ENCODE measurements at places on chromosomes 1 and 21. TPM values are rescaled to one million over a fixed set of nuclear protein-coding genes. Genes with fewer than 3 reads are reported as not detected.

- DNase-seq, result no peak
Measured at GRCh38 chr1:231059566-231060193, 19.6 kb upstream of the FAM89A start.

- no peak for DNase-seq
Measured at GRCh38 chr1:208089149-208089548, 155.0 kb downstream of the PLXNA2 start.

- DNase-seq, result no peak
Measured at GRCh38 chr1:107450899-107451664, 310.2 kb downstream of the NTNG1 start.

GRCh38 chr1:91548376-91549040 is 47.9 kb downstream of the CDC7 start:
- no peak for DNase-seq

GRCh38 chr21:33377221-33377920 is 25.8 kb upstream of the IFNGR2 start:
- DNase-seq, result no peak

DNA sequence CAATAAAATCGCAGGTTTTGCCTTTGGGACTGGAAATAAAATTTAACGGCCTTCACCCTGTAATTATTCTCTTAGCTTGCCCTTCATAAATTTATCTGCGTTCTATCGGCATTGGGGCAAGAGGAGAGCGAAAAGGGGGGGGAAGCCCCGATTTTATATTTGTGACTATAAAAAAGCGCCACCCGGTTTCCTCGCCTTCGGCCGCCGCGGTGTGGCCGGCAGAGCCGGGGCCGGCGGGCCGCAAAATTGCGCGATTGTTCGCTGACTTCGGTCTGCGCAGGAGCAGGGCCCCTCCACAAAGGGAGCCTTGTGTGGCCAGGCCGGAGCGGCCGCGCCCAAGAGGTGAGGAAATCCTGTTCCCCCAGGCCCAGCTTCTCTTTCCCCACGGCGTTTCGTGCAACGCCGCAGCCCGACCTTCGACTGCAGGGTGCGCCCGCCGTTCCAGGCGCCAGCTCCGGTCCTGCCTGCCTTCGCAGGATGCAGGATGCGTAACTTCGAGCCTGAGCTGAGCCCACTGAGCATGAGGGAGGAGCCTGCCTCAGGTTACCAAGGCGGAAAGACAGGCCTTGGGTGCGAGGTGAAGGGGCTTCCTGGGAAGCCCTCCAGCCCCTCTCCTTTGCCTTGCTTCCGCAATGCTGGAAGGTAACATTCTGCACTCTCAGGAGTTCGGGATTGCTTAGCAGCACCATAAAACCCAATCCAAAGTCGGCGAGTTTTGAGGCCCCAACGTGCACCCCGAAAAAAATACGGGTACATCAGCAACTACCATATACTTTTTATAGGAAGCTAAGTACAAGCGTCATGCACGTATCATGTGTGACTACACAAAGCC is 4.9 kb upstream of the TBX15 start:
- no peak for DNase-seq

DNA sequence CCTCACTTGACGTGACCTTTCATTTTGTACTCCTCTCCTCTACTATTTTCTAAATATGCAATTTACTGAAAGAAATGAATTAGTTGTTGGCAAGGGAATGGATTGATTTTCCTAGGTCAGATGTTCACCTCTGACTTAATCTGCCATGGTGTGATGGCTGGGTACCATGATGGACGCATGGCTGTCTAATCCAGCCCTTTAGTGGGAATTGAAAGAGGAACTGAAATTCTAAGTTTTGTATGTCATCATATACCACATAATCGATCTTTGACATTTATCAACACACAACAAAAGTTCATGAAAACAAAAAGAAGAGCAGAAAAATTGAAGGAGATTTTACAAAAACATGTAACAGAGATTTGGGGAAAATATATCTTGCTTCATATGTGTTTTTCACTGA is 331.3 kb upstream of the SNX7 start:
- no peak for DNase-seq

DNA sequence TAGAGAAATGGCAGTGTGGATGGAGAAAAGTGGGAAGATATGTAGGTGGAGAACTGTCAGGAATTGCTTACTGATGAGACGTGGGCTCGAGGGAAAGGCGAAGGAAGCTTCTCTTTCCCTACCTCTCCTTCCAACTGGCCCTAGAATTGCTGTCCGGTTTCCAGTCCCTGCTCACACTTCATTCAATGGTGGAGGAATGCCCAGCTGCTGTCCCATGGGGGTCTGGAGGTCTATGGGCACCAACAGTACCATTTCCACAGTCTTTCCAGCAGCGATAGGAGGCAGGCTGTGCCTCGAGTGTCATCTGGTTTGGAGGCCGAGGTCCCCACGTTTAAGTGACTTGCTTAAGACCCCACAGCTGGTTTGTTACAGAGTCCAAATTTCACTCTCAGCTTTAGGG is 31.5 kb upstream of the CD1D start:
- DNase-seq, result no peak

GRCh38 chr1:221437926-221438325 is 304.0 kb downstream of the DUSP10 start:
- no peak for DNase-seq

DNA sequence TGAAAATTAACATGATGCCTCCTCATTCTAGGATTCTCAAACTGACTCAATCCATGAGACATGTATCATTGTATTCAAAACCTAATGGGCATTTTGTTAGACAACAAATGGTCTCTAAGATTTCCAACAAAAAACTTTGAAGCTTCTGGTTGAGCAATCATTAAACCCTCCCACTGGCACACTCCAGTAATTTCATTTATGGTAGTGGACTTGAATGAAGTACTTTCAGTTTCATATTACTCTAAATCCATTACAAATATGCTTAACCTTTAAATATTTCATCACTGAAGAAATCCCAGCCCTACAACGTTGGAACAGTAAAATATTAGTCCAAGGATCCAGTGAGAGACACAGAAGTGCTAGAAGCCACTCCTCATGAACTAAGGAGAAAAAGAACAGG is 43.5 kb downstream of the GBP6 start:
- no peak for DNase-seq

DNA sequence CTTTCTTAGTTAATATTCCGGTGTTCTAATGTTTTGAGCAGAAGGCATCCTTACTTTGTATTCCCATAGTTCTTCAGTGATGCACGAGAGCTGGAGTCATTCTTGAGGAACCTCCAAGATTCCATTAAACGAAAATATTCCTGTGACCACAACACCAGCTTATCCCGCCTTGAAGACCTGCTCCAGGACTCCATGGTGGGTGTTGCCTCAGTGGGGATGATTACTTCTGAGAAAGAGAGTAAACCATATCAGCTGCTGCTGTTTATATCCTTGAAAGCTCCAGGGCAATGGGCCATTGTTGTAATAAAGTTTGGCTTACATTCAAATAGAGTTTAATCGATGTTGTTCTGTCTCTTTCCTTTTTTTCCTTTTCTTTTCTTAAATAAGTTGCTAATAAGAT is 93.1 kb downstream of the MACF1 start:
- DNase-seq, result no peak

- DNase-seq, result peak; percentile 99
Measured at GRCh38 chr1:151165738-151166504, at the start of the genes LYSMD1 and SCNM1. Gene LYSMD1, minus strand, starts transcription at chr1:151165902. Its CDS starts 644 bp downstream, at chr1:151165258. Gene SCNM1, plus strand, starts transcription at chr1:151166144. Its CDS starts 9 bp downstream, at chr1:151166153.

DNA sequence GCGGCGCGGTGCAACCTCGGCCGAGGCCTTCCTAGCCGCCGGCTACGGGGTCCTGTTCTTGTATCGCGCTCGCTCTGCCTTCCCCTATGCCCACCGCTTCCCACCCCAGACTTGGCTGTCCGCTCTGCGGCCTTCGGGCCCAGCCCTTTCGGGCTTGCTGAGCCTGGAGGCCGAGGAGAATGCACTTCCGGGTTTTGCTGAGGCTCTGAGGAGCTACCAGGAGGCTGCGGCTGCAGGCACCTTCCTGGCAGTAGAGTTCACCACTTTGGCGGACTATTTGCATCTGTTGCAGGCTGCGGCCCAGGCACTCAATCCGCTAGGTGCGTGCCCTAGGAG is 379 bp downstream of the PPCS start:
- peak; percentile 85 for DNase-seq

DNA sequence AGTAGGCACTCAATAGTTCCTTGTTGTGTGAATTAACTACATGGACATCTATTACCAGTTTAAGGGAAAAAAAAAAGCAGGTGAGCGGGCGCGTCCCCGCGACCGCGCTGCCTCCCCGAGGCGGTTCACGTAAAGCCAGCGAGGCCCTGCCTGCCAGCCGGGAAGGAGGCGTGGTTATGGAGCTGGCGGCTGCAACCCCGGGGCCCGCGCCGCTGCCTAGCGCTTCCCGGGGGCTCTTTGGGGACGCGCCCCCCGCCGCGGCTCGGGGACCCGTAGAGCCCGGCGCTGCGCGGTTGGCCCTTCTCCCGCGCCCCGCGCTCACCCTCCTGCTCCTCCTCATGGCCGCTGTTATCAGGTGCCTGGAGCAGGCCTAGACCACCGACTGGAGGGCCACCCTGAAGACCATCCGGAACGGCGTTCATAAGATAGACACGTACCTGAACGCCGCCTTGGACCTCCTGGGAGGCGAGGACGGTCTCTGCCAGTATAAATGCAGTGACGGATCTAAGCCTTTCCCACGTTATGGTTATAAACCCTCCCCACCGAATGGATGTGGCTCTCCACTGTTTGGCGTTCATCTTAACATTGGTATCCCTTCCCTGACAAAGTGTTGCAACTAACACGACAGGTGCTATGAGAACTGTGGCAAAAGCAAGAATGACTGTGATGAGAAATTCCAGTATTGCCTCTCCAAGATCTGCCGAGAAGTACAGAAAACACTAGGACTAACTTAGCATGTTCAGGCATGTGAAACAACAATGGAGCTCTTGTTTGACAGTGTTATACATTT is 2.6 kb upstream of the CC2D1B start:
- no peak for DNase-seq

DNA sequence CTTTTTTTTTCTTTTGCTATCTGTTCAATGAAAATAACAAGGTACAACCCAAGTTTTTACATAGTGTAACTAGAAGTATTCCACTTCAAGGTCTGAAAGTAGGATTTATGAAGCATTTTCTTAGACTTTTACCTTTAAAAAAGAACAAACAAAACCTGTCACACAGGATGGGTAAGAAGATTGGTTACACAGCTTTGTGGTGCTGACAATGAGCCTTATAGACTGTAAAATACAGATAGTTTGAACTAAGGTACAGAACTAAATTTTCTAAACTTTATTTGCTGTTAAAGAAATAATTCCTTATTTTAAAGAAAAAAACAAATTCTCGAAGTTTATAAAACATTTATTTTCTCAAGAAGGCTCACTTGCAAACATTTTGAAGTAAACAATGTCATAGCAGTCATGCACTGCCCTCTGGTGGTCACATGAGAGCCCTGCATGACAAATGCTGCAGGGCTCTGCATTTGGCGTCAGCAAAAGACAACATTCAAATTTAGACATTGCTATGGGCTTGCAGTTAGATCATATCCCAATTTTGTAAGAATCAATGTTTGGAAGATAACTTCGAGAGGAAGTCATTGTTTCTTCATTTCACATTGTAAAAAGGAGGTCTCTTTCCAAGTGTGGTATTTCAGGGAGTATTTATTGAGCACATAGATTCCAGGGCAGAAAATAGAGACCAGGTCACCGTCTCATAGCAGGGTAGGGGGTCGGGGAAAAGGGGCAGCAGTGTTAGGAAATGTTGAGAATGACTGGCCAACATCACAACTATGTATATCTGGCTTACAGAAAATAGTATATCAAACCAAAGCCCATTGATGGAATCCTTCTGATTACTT is 115.3 kb upstream of the FMN2 start:
- no peak for DNase-seq

GRCh38 chr1:231376875-231377549 is 38.9 kb downstream of the SPRTN start:
- DNase-seq, result no peak

HSF2BP gene
- 0.46 TPM for total RNA-seq

MAPKAPK2 gene
- 102 TPM for total RNA-seq

MAN1C1 gene
- total RNA-seq, result 29.4 TPM

TMEM82 gene
- not detected for total RNA-seq

PUSL1 gene
- 10.5 TPM for total RNA-seq

ILDR2 gene
- 0.14 TPM for total RNA-seq

RABGGTB gene
- total RNA-seq, result 49.7 TPM

OVAAL gene
- not detected for total RNA-seq

HMCN1 gene
- total RNA-seq, result 17.3 TPM

ZNF684 gene
- 4.8 TPM for total RNA-seq

SLC26A9 gene
- total RNA-seq, result not detected

EFNA1 gene
- total RNA-seq, result 12.6 TPM

MPZ gene
- 1.5 TPM for total RNA-seq

NPHP4 gene
- total RNA-seq, result 7.7 TPM

SPRR4 gene
- total RNA-seq, result not detected
